Dermis blood vessel endothelial cell (primary cell): ENCODE measurements at places on chromosomes 4 and X. TPM values are rescaled to one million over a fixed set of nuclear protein-coding genes. Genes with fewer than 3 reads are reported as not detected.

DNA sequence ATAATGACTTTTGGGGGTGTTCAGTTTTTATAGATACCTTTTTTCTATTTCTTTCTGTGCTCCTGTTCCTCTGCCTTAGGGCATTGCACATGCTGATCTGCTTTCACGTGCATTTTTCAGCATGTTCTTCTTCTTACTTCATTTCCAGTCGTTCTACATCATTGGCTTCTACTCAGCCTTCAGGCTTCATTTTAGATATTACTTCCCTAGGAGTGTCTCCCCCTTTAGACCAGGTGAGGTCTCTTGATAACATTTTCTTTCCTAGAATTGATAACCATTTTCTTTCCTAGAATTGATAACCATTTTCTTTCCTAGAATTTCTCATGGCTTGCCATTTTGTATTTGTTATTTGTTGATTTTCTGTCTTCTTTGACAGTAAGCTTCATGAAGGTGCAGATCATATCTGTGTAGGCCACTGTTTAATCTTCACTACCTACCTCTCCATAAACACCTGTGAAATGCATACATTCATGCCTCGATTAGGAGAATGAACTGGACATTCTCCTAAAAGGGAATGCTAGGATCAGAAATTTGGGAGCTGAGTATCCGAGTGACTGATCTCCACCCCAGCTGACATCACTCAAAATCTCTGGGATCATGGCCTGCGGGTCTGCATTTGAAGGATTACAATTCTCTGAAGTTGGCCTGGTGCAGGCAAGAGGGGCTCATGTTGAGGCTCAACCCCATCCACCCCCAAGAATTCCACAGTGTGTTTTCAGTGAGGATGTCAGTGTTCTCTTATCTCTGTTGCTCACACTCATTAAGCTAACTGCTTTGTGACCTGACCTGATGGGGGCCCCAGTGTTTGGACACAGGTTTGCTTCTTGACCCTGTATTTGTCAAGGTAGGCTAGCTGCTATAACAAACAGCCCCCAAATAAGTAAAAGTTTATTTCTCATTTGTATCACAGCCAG lies 45.7 kb downstream of the GYG2 start:
- no peak for DNase-seq

- no peak for DNase-seq
Measured at GRCh38 chrX:132673331-132673730, 184.5 kb upstream of the MBNL3 start.

Gene MAGEC2
- not detected in 2 replicates for total RNA-seq

DNA sequence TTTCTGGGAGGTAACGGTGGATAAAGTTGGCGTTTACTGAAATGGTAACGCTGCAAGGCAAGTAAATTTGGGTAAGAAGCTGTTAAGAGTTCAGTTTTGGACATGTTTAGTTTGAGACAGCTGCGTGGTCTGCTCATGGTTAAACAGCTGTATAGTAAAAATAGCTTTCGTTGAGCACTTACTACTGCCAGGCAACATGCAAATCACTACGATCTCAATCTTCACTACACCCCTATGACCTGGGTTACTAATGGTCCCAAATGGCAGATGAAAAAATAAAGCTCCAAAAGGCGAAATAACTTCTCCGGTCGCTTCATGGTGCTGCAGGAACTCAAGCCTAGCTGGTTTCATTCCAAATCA lies 22.2 kb downstream of the FABP2 start:
- no peak for DNase-seq

GRCh38 chrX:49117581-49117980 lies 6.0 kb downstream of the GPKOW start:
- DNase-seq = no peak
